ENCODE measurements at places on chromosomes 13 and 19.

DNA sequence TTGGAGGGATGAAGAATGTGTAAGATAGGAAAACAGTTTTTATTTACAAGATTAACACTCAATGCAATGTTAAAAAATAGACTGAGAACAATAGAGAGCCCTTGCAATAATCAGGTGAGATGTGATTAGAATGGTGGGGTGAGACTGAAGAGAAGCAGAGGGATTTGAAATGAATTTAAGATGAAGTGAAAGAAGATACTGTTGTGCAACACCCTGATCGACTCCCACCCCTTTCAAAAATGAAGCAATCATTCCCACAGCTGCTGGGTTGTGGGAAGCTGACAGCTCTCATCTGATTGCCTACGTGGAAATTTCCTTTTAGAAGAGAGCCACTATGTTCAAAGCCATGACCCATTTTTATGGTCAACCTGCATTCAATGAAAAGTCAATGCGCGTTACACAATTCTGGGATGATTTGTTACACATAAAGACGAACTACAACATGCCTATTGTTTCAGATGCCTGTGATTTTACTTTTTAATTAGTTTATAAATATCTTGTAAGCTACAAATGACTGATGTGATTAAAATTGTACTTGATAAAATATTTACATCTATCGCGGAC, 1374.8 kb downstream of the PCDH9 start:
- DNase-seq = no peak

- no peak for DNase-seq
These were observed 7.5 kb upstream of the SBNO2 start for GRCh38 chr19:1181606-1182005.

- DNase-seq = no peak
These were observed 15.3 kb downstream of the IZUMO2 start for GRCh38 chr19:50147462-50148423.

GRCh38 chr13:26708007-26708297, 52.6 kb downstream of the GPR12 start:
- no peak for DNase-seq

GRCh38 chr13:78137404-78138142, 218.9 kb upstream of the EDNRB start:
- no peak for DNase-seq

DNA sequence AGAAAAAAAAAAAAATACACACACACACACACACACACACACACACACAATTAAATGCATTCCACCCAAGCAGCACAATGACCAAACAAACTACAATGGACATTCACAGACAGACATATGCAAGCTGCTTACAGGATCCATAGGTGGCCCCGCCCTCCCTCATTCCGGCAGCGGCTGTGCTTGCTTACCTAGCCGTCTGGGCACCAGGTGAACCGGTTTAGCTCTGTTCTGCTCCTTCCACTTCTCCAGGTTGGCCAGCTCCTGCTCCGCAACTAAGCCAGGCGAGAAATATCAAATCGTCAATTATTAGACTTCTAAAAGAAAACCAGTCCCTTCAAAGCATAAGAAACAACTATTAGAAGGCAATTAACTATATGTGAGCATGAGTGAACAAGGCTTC, 23.1 kb downstream of the EPSTI1 start:
- no peak for DNase-seq

DNA sequence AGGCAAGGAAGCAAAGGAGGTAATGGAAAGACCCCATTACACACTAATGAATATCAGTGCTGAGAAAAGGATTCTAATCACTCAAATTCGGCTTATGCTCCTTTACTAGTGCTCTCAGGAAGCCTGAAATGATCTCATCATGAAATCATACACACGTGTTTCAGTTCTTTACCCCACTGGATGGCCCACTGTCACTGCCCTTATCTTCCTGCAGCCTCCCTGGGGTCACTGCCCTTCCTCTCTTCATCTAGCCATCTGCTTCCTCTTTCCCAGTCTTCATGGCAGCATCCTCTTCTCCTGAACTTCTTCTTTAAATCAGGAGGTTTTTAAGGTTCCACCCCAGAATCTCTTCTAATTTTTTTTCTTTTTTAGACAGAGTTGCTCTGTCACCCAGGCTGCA, 27.9 kb upstream of the EEF1AKMT1 start:
- no peak for DNase-seq

DNA sequence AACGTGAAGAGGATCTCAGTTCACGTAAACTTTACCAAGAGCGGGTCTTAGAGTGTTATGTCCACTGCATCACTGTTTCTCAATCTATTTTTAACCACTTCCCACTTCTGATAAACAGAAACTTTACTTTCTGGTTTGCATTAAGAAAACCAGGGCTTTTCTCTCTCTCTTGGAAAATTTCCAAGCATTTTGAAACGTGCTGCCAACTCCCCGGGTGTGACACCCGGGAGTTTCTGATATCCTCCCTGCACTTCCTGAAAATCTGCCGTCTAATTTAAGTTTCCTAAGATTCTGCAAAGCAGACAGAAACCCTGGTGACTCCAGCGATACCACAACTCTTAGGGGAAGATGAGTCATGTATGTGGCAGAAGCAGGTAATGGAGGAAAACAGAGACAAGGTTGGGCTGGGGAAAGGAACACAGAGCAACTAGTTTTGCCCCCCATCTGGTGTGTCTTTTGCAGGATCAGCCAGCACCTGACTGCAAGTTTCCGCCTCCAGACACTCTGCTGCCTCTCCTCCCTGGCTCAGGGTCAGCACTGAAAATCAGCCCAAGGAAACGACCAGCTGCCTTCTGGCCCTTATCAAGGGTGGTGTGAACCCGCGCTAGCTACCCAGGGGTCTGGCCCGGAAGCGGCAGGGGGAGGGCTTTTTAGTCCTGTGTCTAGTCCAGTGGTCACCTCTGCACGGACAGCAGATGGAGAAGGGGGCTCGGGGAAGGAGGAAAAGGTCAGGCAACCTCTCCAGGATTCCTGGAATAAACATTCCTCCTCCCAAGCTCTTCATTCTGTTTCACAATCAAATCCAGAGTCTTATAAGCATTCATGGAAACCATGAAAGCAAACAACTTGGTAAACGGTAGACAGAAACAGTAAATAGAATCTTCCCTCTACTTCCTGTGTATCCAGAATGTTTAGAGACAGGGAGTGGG, 11.3 kb upstream of the FFAR2 start:
- DNase-seq = no peak

DNA sequence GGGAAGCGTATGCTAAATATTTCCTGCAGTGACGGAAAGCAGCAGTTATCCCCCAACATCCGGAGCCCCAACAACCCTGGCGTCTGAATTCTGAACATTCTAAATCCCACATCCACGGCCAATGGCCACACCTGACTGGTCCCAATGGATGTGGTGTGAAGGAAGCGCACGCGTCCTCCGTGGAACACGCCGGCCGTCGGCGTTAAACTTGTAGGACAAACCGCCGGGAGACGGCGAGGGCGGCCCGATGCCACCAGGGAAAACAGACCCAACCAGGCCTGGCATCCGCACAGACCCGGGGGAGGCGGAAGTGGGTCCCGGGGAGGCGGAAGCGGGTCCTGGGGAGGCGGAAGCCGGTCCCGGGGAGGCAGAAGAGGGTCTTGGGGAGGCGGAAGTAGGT, 3.2 kb downstream of the SHC2 start:
- DNase-seq = no peak

DNA sequence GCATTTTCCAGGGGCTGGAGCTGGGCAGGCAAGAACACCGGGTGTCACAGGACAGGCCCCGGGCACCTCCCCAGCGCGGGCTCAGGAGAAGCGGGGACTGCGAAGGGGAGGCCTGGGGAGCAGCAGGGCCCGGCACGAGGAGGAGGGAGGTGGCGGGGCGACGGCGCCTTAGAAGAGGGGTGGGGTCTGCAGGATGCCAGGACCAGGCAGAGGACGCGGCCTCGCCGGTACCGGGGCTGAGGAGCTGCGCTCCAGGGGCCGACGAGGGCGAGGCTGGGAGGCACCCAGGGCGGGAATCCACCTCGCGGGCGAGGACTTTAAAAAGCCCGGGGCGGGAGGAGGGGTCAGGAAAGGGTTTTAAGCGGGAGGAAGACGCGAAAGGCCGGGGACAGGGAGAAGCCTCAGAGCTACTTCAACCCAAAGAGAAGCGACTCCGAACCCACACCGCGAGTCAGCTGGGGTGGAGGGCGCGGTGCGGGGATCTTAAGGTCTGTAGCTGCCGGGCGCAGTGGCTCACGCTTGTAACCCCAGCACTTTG, 665 bp downstream of the ZNF347 start:
- DNase-seq = no peak

- no peak for DNase-seq
These were observed 1.0 kb upstream of the KRI1 start for GRCh38 chr19:10566658-10567410.

DNA sequence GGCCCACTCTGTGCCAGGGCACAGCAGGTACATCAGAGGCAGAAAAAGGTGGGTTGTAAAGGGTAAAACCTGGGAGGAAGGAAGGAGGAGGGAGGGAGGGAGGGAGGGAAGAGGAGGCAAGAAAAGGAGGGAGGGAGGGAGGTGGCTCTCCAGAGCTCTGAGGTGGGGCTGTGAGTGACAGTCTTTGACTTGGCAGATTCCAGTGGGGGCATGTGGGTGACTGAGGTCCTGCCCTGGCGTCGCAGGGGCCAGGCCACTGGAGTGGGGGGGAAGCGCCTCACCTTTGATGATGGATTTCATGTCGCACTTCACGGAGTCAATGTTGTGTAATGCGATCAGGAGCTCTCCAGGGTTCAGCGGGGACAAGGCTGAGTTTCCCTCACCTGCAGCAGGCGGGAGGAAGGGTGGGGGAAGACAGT, 6.0 kb upstream of the RSPH6A start:
- DNase-seq = no peak

DNA sequence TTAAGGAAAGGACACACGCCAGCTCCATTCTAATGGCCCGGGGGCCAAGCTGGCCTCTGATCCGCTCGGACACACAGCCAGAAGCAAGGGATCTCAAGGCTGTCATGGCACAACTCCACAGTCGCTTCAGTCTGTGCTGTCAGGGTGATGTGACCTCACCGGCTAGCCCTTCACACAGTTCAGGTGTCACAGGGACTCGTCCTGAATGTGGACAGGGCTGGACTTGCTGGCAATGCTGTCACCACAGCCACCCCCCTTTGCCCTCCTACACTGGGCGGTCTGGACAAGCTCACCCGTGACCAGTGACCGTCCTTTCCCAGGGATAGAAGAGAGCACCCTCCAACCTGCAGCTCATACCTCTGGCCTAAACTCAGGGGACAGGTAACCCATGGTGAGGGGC, 15.2 kb downstream of the SUGP1 start:
- DNase-seq = no peak

DNA sequence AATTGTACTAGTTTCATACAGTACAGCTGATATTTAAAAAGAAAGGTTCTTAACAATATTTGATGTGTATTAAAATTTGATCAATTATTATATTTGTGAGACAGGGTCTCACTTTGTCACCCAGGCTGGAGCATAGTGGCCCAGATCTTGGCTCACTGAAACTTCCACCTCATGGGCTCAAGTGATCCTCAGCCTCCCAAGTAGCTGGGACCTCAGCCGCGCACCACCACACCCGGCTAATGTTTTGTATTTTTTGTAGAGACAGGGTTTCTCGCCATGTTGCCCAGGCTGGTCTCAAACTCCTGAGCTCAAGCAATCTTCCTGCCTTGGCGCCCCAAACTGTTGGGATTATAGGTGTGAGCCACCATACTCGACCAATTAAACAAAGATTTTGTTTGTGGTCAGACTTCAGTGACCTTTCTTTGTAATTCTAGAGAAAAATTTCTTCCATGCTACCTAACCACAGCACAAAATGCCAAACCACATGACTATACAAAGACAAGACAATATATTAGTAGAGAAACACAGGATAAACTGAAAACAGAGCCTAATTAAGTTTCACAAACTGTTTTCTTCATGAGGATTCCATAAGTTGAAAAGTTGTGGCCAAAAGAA, 59.6 kb downstream of the RBM26 start:
- no peak for DNase-seq

DNA sequence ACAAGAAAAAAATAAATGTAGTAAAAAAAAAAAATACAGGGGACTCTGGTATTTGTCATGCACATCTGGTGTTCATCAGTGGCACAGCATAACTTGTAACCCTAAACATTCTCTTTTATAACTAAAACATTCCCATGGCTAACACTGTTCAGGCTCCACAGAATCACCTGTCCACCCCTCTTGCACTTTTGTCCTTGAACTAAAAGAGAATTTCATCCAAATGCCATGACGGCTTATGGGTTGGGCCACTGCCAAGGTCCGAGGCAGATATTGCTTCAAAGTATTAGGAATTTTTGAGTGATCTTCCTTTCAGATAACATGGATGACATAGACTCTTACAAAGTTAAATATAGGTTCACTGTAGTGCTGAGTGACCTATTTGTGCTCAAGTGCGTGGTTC, 25.7 kb upstream of the SERP2 start:
- no peak for DNase-seq

- no peak for DNase-seq
These were observed 134.2 kb downstream of the TSHZ3 start for GRCh38 chr19:31214997-31215396.

DNA sequence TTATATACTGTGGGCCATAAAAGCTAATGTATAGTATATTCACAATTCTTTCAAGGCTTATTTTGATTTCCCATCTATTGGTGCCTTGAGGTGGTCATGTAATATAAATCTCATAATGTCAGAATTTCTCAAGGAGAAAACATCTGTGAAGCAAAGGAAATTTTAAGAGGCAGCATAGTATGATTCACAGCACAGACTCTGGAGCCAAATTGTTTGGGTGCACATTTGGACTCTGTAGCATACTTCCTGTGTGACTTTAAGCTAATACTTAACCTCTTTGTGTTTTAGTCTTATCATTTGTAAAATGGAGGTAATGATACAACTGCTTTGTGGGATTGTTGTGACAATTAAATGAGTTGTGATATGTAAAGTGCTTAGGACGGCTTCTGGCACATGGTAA, 67.6 kb downstream of the PIBF1 start:
- DNase-seq = no peak

- no peak for DNase-seq
These were observed 99.6 kb upstream of the SGCG start for GRCh38 chr13:23081220-23081619.

DNA sequence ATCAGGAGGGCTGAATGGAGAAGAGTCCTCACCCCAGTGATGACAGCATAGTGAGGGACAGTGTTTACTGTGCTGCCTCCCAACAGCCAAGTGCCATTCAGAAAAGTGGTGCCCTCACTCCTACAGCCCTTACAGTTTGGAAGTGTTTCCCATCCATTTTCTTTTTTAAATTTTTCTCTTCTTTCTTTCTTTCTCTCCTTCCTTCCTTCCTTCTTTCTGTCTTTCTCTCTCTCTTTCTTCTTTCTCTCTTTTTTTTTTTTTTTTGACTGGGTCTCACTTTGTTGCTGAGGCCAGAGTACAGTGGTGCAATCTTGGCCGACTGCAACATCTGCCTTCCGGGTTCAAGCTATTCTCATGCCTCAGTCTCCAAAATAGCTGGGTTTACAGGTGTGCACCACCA, 755.3 kb downstream of the UQCRFS1 start:
- DNase-seq = no peak
